Stimulated activated CD4-positive, alpha-beta T cell treated with anti-CD3 and anti-CD28 coated beads, Interleukin-12 subunit alpha, Interleukin-12 subunit beta, amount 100 ng/mL, for 4 hours (primary cell): ENCODE measurements at places on chromosomes 7 and 10.

DNA sequence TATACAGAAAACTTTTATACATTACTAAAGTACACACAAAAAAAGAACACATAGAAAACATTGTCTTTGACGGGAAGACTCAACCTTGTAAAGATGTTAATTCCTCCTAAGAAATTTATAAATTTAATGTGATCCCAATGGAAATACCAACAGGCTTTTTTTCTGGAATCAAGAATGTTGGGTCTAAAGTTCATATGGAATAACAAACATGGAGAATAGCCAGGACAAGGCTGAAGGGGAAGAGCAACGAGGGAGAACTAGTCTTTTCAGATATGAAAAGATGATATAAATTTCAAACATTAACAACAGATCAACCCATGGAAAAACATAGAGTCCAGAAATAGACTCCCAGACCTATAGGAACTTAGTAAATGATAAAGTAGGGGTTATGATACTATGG lies 19.8 kb downstream of the HIPK2 start:
- no peak for DNase-seq

DNA sequence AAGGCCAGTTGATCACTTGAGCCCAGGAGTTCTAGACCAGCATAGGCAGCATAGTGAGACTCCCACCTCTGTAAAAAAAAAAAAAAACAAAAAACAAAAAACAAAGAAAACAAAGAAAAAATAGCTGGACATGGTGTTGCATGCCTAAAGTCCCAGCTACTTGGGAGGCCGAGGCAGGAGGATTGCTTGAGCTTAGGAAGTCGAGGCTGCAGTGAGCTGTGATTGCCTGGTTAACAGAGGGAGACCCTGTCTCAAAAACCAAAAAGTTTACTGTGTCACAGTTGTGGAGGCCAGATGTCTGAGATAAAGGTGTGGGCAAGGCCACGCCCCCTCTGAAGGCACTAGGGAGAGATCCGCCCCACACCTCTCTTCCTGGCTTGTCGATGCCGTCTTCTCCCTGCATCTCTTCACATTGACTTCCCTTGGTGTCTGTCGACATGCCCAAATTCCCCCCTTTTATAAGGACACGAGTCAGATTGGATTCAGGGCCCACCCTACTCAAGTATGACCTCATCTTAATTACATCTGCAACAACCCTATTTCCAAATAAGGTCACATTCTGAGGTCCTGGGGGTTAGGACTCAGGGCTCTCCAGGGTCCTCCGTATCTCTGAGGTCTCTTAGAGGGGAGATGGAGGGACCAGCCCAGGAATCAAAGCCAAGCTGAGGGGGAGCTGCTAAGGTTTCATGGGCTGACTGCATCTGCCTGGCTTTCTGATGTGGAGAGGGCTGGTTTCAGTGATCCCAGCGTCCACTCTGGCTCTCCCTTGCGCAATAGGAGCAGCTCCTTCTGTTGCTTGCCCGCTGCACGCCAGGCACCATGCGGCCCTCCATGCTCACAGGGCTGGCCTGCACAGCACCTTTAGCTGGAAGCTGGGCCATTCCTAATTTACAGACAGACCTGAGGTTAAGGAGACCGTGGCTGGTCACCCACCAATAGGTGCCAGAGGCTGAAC lies 23.1 kb downstream of the AGAP3 start:
- DNase-seq: no peak

- DNase-seq: no peak
Measured at GRCh38 chr7:30436046-30436445, 42.5 kb downstream of the NOD1 start.

DNA sequence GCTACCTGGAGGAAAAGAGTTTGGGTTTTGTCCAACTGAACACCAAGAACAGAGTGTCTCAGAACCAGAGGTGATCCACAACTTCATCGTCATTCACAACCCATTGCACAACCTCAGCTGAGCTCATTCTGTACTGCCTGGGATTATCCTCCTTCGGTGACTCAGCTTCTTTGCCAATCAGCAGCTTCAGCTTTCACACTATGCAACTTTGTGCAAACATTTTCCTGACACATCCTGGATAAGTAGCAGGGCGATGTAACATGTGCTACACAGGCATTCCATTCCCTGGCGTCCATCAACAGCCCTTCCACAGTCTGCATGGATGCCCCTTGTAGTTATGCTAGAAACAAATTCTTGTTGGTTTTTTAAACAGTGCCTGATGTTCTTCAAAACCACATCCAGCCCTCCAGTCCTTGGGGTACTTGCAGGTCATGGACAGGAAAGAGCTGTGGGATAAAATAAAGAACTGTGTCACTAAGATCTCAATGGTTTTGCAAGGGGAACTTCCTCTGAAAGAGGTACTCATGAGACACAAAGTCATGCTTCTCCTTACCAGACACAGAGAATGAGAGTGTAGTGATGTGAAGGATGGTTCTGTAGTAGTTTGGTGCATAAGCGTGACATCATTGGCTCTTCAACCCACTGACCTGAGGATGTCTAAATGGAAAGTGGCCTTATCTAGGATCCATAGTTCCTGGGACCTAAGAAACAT lies 478.5 kb downstream of the KIF20B start:
- DNase-seq: no peak

DNA sequence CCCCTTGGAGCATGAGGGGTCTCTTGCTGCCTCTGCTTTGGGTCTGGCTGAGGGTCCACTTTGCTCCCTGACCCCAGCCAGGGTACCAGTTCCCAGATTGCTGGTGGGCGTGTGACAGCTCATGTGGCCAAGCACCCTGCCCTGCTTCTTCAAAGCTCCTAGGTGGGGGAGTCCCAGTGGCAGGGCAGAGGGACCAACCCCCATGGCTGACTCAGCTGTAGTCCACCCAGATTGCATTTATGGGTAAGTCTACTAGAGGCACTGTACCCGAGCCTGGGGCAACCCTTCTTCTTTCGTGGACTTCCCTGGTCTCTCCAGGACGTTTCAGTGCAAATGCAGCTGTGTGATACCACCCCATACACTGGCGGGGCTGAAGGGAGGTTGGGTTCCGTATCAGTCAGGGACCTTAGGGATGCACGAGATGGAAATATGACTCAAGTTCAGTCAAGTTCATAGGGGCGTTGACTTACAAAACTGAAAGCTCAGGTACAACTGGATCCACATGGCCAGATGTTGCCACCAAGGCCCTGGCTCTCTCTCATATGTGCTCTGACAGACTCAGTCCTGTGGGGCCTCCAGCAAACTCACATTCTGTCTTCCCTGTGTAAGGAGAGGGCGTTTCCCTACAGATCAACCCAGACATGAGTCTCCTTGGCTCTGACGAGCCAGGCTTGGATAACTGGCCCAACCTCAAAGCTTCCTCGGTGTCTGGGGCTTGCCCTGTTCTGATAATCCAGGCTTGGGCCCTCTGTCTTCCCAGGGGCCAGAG lies 13.6 kb downstream of the PTPRE start:
- DNase-seq: no peak

- no peak for DNase-seq
Measured at GRCh38 chr7:2169923-2170575, 62.7 kb downstream of the MAD1L1 start.
